GM23248 (cell line): ENCODE measurements at places on chromosomes 12 and 14. TPM values are rescaled to one million over a fixed set of nuclear protein-coding genes. Genes with fewer than 3 reads are reported as not detected.

GRCh38 chr12:3215410-3215975 is 138.3 kb downstream of the TSPAN9 start:
- DNase-seq: no peak

GRCh38 chr14:49240383-49240782 is 345.8 kb downstream of the RPS29 start:
- no peak for DNase-seq

- no peak for DNase-seq
These were observed at the start of gene CACNA2D4 for GRCh38 chr12:1918081-1918883. CACNA2D4 (minus strand) TSS chr12:1918652; CDS start chr12:1918473, 179 bp downstream.

GRCh38 chr14:83006121-83006670 is 1472.5 kb upstream of the SEL1L start:
- DNase-seq: no peak

PPM1H gene
- 0.13 and 1.2 TPM in 2 replicates for total RNA-seq

- no peak for DNase-seq
These were observed 509 bp downstream of the PLEKHG6 start for GRCh38 chr12:6310771-6311610.

- DNase-seq: peak; percentile 25
These were observed 88.5 kb downstream of the LGMN start for GRCh38 chr14:92659765-92660561.

- no peak for DNase-seq
These were observed 82.7 kb upstream of the SCN8A start for GRCh38 chr12:51508285-51508684.

CLEC9A gene
- total RNA-seq: not detected in 2 replicates

RFLNA gene
- total RNA-seq: 4.6 and 4.9 TPM in 2 replicates

DNA sequence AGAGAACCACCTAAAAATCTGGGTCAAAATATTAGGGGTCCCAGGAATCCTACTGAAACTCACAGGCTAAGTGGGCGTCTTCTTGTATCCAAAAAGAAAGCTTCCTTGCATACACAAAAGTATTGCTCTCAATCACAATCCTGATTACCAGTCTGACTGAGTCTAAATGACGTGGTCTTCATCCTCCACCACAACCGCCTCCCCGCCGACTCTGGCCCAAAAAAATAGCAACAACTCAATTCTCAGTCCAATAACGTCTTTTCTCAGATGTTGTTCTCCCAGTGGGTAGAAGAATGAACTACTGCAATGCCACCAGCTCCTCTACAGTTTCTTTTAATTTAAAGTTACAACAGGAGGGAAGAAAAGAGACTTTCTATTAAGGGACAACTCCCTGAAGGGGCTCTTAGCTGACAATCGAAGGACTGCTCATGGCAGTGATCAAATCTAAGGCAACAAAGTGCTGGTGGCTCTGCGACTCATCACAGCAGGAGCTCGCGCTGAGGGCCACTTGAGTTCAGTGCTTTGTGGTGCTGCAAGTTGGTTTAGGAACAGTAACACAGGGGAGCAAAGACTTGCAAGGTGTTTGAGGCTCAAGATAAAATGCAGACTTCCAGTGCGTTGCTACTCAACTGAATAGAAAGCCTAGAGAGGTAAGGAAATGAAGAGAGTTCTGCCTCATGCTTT is 394.1 kb downstream of the BCAT1 start:
- DNase-seq: no peak

- no peak for DNase-seq
These were observed 154.4 kb downstream of the CALM1 start for GRCh38 chr14:90551070-90551704.

DNA sequence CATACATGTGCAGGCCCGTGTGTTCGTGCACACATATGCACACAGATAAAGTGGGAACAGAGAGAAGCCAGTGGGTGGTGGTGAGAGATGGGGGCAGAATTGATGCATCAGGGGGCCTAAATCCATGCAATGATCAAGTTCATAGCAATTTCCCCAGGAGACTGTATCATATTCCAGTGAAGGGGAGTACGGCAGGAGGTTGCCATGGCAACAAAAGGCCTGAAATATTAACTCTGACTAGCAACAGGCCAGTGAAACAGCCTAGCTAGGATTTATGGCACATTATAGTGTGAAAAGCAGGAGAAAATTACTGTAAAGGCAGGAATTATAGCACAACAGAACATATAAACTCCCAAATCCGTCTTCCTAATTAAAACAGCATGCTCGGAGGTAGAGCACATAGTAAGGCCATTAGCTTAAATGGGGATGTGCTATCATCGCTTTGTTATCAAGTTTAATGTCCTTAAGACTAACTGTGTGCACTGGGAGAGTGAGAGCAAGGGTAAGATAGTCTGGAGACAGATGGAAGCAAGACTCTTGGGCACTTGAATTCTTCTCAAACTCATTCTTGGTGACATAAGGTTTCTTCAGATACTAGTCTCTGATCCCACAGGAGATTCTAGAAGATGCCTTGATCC is 806.3 kb downstream of the DIO2 start:
- no peak for DNase-seq

DNA sequence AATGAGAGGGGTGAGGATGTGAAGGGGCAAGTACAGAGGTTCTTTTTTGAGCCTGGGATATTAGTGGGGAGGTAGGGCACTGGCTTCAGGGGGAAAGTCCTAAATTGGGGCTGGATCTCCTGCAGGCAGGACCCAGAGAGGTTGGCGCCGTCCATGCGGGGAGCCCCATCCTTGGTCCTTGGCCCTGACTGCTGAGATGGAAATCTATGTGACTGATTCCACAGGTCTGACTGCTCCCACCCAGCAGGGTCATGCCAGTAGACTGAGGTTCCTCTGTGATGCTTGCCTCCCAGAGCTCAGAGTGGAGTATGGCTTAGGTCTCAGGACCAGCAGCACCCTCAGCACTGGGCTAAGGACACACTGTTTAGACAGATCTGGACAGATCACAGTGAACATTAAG is 988.6 kb upstream of the TMEM132C start:
- DNase-seq: no peak

DNA sequence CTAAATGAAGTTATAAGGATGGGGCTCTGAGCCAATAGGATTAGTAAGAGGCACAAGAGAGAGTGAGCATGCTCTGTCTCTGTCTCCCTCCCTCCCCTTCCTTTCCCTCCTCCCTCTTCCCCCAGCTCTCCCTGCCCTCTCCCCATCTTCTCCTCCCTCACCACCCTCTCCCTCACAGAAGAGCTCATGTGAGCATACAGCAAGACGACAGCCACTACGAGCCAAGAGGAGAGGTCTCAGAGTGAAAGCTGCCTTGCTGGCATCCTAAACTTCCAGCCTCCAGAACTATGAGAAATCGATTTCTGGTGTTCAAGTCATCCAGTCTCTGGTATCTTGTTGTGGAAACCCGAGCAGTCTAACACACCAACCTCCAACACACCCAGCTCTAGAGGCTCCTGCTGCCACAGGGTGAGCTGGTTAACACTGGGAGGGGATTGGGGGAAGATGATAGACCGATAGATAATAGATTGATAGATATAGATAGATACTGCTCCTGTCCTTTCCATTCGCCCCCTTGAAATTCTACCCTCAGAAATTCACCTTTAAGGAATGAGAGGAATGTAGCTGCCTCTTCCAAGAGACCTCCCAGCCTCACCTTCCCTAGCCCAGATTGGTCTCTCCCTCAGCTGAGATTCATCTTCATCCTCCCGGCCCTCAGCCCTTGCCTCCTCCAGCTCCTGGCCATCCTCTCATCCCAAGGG is 25.8 kb upstream of the ACTN1 start:
- peak; percentile 65 for DNase-seq

GRCh38 chr12:107491856-107492255 is 193.7 kb upstream of the PWP1 start:
- DNase-seq: peak; percentile 39

DNA sequence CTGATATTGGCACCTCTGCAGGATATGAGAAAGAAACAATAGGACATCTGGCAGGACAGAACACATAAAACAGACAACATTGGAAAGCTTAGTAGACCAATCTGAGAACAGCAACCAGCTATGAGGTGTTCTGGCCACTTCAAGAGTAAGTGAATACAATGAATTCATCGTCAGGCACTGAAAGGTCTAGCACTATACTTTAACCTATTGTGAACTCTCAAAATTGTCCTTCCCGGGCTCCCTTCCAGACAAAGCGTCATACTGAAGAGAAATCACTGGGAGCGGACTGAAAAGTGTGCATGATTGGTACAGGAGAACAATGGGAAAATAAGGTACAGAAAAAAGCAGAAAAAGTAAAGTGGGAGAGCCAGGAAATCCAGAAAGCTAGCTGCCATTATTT is 75.8 kb downstream of the LRP6 start:
- no peak for DNase-seq

BCL11B gene
- total RNA-seq: not detected in 2 replicates

- DNase-seq: no peak
These were observed 126.7 kb upstream of the LGR5 start for GRCh38 chr12:71312768-71313403.

DNA sequence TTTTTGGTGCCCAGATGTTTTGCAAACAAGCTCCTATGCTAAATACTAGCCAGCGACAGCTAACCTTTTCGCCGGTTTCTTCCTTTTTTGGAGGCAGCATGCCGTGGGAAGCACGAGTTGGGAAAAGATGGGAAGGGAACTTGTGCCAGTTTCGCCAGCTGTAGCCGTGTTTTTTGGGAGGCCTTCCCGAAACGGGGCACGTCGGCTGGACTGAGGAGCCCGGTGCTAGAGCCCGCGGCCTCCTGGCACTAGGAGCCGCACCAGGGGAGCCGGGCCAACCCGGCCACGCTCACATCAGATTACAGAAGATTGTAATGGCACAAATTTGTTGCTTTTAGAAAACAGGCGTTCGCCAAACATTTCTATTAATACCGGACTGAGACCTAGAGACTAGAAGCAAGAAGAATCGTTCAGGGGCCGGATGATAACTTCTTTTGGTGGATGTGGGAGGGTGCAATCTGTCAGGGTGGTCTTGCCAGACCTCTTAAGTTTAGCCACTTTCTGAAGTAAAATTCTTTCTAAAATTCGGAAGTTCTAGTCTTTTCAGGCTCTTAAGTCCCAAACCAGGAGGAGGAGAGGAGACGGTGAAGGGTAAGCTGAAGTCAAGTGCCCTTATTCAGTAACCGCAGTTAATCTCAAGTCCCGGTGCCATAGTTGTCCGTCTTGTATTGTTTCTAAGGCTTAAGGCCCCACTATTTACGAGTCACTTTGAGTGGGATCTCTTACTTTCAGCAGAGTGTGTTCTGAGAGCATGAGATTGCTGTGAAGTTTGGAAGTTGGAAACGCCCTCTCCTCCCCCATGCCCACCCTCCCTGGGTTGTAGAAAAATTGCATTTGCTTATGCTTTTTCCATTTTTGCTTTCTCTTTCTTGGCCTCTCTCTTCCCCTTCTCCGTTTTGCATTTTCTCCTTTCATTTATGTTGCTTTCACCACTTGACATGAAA is 1.3 kb downstream of the RASSF3 start:
- DNase-seq: peak; percentile 65

DNA sequence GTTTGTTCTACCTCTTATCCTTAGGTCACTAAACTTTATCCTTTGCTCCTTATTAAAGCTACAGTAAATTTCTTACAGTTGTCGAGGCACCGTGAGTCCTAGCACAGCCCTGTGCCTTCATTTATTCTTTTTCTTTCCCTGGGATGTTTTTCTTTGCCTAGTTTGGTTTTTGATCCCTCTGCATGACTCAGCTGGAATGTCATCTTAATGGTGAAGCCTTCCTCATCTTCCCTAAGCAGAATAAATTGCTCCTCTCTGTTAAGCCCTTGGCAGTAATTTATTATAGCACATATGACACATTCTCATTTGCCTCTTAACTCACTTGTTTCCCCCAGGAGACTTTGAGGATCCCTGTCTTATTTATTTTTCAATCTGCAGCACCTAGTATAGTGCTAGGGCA is 16.6 kb downstream of the ACTR10 start:
- peak; percentile 15 for DNase-seq

- DNase-seq: peak; percentile 0
These were observed 411.1 kb downstream of the CCER1 start for GRCh38 chr12:90543841-90544240.

GRCh38 chr12:122888232-122888752 is 7.6 kb downstream of the VPS37B start:
- DNase-seq: peak; percentile 56

DNA sequence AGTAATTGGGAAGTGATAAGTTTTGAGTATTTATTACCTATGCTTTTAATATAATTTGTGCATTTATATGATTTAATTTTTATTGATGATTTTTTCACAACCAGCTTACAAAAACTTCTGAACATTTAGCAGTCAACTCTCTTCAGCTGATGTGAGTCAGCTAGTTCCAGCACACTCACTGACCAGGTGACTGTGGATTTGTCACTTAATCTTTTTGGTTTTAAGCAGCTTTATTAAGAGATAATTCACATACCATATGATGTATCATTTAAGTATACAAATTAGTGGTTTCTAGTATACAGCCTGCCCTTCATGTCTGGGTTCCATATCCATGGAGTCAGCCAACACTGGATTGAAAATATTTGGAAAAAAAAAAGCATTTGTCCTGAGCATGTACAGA is 103.5 kb downstream of the SYNE2 start:
- peak; percentile 43 for DNase-seq

GRCh38 chr14:54785136-54785777 is 117.4 kb downstream of the GCH1 start:
- DNase-seq: no peak

KLRF1 gene
- total RNA-seq: not detected in 2 replicates

ADAM20 gene
- under 0.01 and 0.54 TPM in 2 replicates for total RNA-seq

MYH6 gene
- not detected in 2 replicates for total RNA-seq
